ENCODE measurements at places on chromosomes 12 and 14.

GRCh38 chr14:69408331-69408960, 10.0 kb downstream of the SLC39A9 start:
- no peak for DNase-seq

GRCh38 chr12:66196806-66197205, 7.8 kb downstream of the IRAK3 start:
- DNase-seq = peak; percentile 75

DNA sequence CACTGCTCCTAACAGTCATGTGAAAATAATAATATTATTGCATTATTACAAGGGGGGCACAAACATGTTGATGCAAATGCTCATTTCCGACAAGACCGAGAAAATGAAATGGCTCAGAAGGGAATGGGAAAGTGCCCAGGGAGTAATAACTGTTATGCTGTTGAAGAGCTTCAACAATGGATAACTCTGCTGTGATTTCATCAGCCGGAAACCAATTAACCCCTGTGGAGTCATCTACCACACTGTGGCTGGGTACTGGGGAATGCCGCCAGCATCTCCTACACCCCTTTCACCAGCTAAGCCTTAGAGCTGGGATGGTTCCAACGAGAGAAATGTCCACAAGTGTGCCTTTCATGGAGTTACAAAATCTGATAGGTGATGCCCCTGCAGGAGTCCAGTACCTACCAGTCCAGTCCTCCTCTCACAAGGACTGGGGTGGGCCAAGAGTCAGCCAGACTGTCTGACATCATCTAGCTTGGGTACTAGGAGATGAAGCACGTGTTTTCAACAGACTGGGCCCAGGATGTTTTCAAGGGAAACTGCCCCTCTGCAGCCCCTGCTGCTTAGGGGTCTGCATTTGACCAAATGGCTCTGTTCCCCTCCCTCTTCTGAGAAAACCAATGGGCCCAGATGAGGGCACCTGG, 509.3 kb upstream of the CCDC196 start:
- no peak for DNase-seq

GRCh38 chr14:52103416-52103815, 34.6 kb upstream of the NID2 start:
- no peak for DNase-seq

- DNase-seq = no peak
Measured at GRCh38 chr12:57051011-57051410, 1.1 kb upstream of the MYO1A start.

GRCh38 chr14:77151245-77151644, 9.7 kb upstream of the ZDHHC22 start:
- DNase-seq = peak; percentile 17

- no peak for DNase-seq
Measured at GRCh38 chr14:101845896-101846295, 84.4 kb downstream of the PPP2R5C start.

DNA sequence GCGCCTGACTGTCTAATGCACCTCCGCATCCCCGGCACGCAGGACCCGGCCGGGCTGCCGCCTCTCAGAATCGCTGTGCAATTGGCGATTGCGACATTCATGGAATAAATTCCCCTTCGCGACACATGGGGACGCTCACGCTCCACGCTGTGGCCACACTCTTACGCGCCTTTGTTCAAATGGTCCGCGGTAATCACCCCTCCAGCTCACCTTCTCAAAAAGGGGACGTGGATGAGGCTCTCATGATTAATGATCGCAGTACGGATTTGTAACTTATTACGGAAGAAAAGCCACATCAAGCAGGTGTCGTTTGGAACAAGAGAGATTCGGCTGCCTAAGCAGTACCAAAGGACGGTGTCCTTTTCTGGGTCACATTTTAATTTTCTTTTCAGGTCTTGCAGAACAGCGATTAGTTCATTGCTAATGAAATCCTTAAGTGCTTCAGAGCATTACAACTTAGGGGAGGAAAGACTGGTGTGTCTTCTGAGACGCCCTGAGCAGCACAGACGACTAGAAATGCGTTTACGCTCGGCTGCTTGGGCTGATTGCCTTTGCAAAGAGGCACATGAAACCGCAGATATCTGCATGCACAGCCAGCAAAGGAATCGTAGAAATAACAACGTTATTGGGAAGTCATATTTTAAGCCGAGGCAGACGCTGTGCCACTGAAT, 37.3 kb upstream of the ADGRD1 start:
- DNase-seq = peak; percentile 28

- DNase-seq = no peak
Measured at GRCh38 chr12:2627076-2627834, 167.5 kb upstream of the FKBP4 start.

DNA sequence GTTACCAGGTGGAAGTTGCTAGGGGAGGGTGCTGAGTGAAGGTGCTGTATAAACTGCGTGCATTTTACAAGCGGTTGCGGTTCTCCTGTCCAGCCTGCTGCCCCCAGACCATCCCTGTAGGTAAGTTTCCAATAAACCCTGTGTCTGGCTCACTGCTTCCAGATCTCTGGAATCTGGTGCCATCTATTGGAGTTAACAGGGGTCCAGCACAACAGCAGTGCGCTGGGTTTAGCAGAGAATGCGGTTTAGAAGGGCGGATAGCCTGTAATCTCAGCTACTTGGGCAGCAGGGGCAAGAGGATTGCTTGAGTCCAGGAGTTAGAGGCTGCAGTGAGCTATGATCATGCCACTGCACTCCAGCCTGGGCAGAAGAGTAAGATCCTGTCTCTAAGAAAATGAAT, 4.9 kb downstream of the AACS start:
- DNase-seq = no peak

GRCh38 chr14:70183991-70184390, 4.8 kb downstream of the SLC8A3 start:
- no peak for DNase-seq

- DNase-seq = no peak
Measured at GRCh38 chr12:778615-779014, 26.2 kb downstream of the WNK1 start.

- DNase-seq = peak; percentile 6
Measured at GRCh38 chr12:44972746-44973421, 78.0 kb downstream of the DBX2 start.

All from activated CD4-positive, alpha-beta T cell treated with anti-CD3 and anti-CD28 coated beads, Interleukin-10, Interleukin-2, amounts not matched to agents 100 ng/mL and 50 ng/mL, durations not matched to agents 16 hours and 8 hours (primary cell).